Pulmonary artery endothelial cell (primary cell): ENCODE measurements at places on chromosomes 3 and 15.

GRCh38 chr3:13715961-13716360 lies 163.9 kb downstream of the WNT7A start:
- no peak for DNase-seq

GRCh38 chr3:42850263-42850662 lies 25.4 kb downstream of the CYP8B1 start:
- DNase-seq = no peak

- no peak for DNase-seq
Measured at GRCh38 chr3:138030734-138031280, 20.8 kb downstream of the CLDN18 start.

- no peak for DNase-seq
Measured at GRCh38 chr3:85838921-85839320, 880.1 kb downstream of the CADM2 start.

DNA sequence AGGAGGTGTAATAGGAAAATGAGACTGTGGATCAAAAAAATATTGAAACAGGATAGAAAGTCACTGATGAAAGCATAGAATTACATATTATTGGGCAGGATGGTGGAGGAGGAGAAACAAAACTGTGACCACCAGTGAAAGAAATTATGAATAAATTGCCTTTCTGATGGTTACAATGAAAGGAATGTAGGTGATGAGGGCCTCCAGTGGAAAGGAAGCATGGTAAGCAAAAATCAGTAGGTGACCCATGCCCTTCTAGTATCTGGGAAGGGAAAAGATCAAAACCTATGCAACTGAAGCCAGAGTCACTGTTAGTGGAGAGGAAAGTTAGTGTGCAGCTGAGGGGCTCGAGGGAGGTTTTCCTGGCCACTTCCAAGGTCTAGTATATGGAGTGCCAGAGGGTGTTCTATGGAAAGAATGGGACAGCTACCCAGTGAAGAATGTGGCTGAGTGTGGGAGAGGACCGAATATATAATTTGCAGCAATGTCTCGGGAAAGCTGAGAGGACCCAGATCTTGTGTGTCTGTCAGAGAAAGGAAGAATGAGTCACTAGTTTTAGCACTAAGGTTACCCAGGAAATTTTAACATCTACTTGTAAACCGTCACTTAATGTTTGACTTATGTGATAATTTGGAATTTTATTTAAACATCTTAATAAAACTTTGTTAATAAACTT lies 146.2 kb downstream of the NFKBIZ start:
- no peak for DNase-seq

DNA sequence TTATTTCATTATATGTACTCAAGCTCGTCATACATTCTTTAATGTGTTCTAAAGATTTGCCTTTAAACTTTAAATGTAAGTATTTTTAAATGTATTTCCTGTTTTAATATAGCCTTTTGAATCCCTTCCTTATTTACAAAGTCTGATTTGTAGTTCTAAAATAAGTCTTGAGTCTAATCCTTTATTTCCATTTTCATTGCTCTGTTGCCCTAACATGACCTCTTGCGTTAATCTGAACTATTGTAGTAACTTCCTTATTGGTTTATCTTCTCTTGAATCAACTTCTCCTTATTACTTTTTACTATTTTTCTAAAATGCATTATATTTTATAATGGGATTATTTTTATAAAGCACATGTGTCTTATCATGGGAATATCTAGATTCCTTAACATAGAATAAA lies 24.0 kb downstream of the KNL1 start:
- no peak for DNase-seq

DNA sequence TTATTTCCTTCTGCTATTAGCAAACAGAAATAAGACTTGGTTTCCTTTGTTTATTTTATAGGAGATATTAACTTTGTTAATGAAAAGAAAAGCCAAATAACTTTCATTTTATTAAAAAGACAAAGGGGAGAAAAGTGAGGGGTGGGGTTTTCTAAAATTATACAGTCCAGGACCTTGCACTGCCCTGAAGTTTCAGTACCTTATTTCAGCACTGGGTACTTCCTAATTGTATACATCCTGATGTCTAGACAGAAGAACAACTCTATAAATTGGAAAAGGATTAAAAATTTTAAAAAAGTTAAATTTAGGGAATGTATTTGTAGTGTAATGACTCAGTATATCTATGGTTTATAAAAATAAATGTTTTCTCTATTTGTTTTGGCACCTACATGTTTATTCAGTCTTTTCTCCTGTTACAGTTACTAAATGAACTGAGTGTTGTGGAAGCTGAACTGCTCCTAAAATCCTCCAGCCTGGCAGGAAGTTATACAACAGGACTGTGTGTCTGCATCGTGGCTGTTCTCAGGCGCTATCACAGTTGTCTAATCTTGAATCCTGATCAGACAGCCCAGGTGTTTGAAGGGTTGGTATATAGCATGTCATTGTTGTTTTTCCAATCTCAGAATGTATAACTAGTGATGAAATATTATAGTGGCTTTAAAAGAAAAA lies 27.6 kb upstream of the P2RY13 start:
- no peak for DNase-seq
